ENCODE measurements at places on chromosomes 3 and 15.
A peak's percentile ranks its signal among the peaks of the same experiment; 100 is the strongest.

GRCh38 chr15:32105258-32106241 is 75.2 kb downstream of the CHRNA7 start:
- no peak for DNase-seq

DNA sequence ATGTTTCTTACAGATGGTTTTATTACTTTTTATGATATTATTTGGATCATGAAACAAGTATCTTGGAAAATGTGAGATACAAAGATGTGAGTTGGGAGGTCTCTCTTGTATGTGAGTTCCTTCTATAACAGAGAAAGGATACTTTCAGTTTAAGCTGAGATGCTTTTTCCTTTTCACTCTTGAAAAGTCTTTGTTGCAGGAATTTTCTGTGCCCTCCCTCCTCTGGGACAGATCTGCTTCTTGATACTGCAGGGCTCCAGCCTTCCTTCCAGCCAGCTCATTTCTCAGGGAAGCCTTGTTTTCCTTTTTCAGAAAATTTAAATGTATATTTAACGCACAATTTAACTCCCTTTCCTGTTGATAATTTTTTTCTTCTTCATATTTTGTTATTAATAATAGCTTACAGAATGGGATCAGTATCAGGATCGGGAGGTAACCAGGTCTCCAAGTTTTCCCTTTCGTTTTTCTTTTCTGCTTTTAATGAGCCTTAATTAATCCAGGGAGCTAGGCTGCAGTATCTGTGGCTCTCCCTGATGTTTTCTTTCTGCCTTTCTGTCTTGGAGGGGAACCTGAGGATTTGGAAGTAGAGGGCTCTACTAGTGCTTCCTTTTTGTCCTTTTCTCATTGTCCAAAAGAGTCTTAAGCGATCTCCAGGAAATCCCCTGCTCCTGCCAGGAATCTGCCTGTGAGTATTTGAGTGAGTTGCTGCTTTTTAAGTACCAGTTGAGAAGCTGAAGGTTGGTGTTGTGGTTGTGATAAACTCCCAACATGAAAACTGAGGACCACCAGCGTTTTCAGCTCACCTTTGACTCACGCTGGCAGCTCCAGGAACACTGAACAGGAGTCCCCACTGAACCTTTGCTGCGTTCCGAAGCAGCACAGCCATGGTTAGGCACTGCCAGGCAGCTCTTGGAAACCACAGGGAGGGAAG is 105.7 kb downstream of the IGF1R start:
- no peak for DNase-seq

GRCh38 chr15:69893863-69894262 is 203.9 kb downstream of the TLE3 start:
- peak; percentile 69 for DNase-seq

GRCh38 chr3:182405759-182406158 is 387.5 kb upstream of the ATP11B start:
- no peak for DNase-seq

DNA sequence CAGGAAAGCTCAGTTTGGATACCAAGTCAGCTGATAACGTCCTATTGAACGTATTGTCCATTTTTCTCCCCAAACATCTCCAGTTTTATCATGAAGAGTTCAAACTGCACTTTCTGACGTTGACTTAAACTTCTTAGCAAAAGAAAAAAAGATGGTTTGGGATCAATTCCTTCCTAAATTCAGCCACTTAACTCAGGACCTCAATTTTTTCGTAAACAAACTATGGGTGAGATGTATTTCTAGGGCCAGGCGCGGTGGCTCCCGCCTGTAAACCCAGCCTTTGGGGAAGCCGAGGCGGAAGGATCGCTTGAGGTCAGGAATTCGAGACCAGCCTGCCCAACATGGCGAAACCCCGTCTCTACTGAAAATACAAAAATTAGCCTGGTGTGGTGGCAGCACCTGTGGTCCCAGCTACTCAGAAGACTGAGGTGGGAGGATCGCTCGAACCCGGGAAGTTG is 464 bp upstream of the MRPS25 start:
- no peak for DNase-seq
